ENCODE measurements at places on chromosomes 11 and 22.

DNA sequence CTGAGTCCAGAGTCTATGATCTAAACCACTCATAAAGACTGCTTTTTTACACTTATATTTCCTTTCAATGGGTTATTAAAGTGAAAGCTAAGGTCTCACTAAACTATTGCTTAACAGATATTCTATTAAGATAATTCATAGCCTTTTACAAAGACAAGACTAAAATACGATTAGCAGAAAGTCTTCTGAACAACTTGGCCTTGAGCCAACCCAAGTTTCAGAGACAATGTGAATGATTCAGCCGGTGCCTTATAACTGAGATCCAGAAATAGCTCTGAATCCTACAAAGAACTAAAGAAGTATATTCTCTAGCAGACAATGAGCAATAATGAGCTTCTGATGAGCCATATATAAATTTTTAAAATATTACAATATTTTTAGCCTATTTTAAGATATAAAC lies 41.5 kb upstream of the CARD18 start:
- DNase-seq: no peak

- no peak for DNase-seq
These were observed 20.5 kb upstream of the GSTP1 start for GRCh38 chr11:67562963-67563704.

DNA sequence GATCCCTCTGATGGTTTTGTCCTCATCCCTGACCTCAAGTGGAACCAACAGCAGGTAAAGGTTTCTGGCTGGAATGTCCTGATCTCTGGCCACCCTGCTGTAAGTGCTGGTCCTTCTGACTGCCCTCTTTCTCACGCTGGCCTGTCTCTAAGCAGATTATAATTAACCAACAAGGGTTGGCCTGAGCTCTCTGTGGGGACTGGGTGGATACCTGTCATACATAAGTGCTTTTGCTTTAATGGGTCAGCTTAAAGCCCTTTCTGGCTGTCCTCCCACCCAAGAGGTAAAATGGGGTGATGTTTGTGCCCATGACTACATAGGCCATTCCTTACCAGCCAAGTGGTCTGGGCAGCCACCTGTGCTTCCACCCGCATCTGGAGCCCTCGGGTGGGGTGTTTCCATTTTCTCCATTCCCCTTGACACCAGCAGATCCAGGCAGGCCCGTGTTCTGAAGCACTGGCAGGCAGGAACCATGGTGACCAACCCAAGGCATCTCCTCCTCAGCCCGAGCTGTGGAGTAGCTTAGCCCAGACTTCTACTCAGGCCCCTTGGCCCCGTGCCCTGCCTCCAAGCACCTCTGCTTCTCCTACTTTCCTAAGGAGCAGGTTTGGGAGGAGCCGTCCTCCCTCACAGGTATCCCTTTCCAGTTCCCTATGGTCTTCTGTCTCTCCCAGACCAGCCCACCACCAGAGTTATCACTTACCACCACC lies 17.0 kb upstream of the ST3GAL4 start:
- no peak for DNase-seq

- no peak for DNase-seq
These were observed 10.8 kb upstream of the ANKRD13D start for GRCh38 chr11:67278135-67278938.

DNA sequence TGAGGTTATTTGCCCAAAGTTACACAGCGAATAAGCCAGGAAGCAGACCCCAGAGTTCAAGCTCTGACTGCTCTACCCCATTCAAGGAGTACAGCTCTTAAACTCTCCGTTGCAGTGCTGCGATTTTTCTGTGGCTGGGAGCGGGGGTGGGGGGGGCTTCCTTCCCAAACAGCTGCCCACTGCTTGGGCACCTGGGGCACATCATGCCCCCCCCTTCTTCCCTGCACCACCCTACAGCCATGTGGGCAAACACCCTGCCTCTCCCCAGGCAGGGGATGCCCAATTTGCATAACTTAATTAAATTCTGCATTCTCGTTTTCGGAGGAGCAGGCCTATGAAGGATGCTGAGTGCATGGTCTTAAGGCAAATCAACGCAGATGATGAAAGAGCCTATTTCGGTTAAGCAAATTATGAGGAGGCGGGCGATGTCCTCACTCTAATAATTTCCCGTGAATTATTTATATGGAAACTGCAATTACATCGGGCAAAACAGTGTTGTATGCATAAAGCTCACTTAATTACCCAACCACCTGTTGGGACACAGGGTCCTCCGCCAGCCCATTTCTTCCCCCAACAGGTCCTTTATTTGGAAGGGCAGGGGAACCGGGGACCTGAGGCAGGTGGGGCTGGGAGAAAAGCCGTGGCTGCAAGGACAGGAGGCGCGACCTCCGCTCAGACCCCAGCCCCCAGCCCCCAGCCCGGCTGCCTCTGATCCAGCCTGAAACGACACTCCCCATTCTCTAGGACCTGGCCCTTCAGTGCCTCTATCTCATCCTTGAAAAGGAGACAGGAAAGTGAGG lies 610.5 kb downstream of the BUD13 start:
- no peak for DNase-seq

- DNase-seq: no peak
These were observed 314.3 kb downstream of the BRD1 start for GRCh38 chr22:49513358-49513851.

DNA sequence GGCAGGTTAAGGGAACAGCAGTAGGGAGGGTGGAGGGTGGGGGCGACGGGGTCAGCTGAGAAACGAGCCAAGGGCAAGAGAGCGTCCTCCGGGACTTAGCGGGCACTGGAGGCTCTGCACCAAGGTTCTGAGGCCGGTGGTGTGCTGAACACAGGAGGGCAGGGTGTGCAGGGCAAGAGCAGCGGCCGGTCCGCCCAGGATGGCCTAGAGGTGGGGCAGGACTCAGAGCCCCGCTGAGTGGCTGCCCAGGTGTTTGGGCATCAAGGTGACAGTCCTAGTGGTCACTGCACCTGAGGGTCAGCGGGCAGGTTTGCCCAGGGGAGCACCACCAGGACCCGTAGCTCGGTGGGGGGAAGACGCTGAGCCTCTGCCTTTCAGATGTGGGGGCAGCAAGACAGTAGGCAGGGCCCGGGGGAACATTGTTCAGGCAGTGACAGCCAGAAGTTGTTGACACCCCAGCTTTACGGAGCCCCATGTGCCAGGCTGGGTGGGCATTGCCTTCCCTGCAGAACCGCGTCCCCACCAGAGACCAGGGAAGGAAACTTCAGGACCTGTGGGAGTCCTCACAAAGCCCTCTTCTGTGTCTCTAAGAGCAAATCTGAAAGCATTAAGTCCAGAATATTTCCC lies 4.5 kb upstream of the TTLL8 start:
- no peak for DNase-seq
